ENCODE measurements at places on chromosomes 16 and 17.

GRCh38 chr17:35898283-35899070 lies 18.3 kb upstream of the CCL5 start:
- no peak for DNase-seq

- DNase-seq, result no peak
Observed at GRCh38 chr16:71214746-71215381, 15.7 kb downstream of the HYDIN start.

- DNase-seq, result no peak
Observed at GRCh38 chr17:39769974-39770587, 32.3 kb downstream of the GRB7 start.

GRCh38 chr16:86868786-86869185 lies 290.4 kb downstream of the FOXL1 start:
- DNase-seq, result no peak

DNA sequence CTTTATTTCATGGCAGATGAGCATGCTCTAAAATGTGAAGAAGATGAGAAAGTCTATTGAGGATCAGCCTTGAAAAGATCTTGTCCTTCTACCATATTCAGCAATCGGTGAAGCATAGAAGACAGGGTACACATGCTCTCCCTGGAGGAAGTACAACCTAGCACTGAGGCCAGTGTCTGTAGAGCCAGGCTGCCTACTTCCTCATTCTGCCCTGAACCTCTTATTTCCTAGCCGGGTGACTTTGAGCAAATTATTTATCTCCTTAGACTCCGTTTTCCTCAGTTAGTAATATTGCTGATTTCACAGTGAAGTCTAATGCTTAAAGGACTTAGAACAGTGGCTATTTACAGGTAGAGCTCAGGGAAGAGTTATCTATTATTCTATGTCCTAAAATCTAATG lies 58.4 kb downstream of the TMEM100 start:
- no peak for DNase-seq

DNA sequence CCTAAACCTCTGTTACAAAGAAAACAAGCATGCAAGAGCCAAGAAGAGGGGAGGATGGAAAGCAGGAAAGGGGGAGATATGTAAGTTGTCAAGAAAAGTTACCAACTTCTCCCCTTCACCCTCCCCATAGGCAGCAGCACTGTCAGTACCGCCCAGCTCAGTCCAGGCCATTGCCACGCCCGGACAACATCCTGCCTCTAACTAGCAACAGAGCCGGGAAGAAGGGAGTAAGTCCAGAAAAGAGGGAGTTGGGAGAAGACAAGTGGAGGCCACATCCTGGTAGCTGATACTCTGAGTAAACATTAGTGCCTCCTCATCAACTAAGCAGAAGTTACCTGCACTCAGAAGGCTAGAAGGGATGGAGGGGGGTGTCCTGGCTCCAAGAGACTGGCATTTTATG lies 113.6 kb downstream of the SMG6 start:
- no peak for DNase-seq
